ENCODE measurements at places on chromosomes 7 and 10.
A peak's percentile ranks its signal among the peaks of the same experiment; 100 is the strongest.

- DNase-seq: peak; percentile 52
These were observed 246.1 kb upstream of the PLXDC2 start for GRCh38 chr10:19570120-19570519.

DNA sequence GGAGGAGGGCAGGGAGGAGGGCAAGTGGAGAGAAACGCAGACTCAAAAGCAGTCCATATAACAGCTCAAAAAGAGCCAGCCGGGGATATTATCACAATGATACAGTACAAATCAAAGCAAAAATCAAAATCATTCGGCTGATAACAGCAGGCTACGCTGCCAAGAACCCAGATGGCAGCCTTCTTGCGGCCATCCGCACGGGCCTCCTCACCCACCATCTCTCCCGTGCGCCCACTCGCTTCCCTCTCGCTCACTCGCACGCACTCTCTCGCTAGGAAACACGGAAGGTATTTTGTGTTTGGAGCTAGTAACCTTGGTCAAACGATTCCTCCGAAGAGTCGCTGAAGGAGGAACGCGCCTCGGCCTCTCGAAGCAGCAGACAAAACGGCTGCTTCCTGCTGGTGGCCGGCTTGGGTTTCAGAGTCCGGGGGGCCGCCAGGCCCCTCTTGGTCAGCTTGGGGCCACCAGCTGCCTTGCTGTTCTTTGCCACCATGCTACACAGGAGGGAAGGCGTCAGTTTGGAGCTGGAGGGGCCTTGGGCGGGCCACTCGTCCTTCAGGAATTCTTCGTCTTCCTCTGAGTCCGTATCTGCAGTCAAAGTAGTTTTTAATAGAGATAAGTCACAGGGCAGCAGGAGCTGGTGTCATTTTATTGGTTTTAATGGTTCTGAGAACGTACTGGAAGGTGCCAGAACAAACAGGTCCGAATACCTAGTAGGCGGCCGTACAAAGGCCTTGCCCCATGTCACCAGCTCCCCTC lies 68.9 kb downstream of the SLC29A4 start:
- no peak for DNase-seq

- DNase-seq: peak; percentile 60
These were observed 59.8 kb downstream of the SLC25A40 start for GRCh38 chr7:87816389-87816788.

DNA sequence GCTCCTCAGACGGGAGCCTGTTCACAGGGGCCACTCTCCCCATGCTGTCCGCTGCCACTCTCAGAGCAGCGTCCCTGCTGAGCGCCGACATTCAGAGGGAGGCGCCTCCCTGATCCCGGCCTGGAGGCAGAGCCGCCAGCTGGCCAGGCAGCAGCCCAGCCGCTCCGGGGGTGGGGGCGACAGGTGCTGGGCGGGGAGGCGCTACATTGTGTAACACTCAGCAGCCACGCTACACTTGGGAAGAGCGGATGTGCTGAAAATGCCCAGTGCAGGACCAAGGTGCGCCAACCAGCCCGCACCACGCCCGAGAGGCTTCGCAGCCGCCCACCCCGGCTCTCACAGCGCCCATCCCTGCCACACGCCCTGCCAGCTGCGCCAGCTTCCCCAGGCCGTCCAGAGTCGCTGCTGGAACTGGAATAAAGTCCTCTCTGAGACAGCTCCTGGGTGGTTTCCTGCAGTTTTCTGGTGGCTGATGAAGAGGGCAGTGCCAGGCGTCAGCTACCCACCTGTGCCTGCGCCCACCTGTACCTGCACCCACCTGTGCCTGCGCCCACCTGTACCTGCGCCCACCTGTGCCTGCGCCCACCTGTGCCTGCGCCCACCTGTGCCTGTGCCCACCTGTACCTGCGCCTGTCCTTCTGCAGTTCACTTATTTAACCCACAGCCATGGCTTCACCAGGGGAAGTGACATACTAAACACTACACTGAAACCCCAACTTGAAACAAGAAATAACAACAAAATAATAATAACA lies 25.7 kb downstream of the STK32C start:
- no peak for DNase-seq

- DNase-seq: peak; percentile 91
These were observed 57.3 kb downstream of the MAPK8 start for GRCh38 chr10:48363617-48364355.

GRCh38 chr7:38424750-38425463 lies 151.5 kb upstream of the TARP start:
- DNase-seq: no peak

GRCh38 chr10:117488004-117488403 lies 54.5 kb upstream of the EMX2 start:
- no peak for DNase-seq

- no peak for DNase-seq
These were observed 52.0 kb downstream of the TCERG1L start for GRCh38 chr10:131259535-131259934.
